ENCODE measurements at places on chromosomes 4 and X.

- no peak for DNase-seq
These were observed 5.6 kb upstream of the ABLIM2 start for GRCh38 chr4:8164194-8164565.

DNA sequence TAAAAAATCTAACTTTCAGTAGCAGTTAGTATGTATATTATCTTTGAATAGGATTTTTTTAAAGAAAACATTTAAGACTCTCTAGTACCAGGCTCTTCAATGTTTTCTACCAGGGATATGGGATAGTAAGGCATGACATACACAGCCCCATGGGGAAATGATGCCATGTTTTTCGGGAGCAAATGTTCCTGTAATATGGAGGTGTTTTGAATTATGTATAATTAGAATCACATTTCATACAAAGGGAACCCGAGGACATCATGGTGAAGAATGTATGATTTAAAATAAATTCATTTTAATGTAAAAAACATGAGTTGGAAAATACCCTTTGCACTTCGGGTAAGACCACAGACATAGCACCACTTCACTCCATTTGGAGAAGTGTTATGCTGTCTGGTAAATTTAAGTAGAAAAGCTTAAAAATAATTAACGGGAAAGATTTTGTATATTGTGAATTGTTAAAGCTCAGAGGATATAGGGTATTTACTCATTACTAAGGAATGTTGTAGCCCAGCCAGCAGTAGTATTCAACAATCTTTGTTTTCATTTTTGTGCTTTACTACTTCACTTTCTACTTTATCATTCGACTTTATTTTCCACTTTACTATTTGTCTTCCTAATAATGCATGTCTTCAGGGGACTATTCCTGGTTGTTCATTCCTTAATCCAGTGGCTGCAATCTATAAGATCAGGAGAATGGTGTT lies 2050.7 kb downstream of the ARAP2 start:
- no peak for DNase-seq

- no peak for DNase-seq
These were observed 23.0 kb upstream of the CCDC149 start for GRCh38 chr4:24935856-24936255.

DNA sequence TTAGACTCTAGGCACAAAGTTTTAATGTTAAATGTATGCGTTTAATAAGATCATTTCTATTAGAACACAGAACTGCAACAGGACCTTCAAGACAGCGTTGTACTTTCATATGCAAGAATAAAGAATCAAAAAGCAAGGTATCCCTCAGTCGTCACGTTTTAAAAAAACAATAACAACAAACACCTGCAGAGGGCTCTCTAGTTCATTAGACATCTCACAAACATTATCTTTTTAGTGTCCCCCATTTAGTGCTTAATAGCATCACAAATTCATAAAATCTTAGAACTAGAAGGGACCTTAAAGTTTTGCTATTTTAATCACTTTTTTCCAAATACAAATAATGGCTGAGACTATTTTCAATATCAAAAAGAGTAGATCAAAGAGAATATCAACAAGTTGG lies 236.6 kb downstream of the DCHS2 start:
- DNase-seq = no peak

GRCh38 chr4:52606040-52606439 lies 53.1 kb downstream of the USP46 start:
- no peak for DNase-seq

GRCh38 chr4:4783847-4784246 lies 75.6 kb upstream of the MSX1 start:
- no peak for DNase-seq

DNA sequence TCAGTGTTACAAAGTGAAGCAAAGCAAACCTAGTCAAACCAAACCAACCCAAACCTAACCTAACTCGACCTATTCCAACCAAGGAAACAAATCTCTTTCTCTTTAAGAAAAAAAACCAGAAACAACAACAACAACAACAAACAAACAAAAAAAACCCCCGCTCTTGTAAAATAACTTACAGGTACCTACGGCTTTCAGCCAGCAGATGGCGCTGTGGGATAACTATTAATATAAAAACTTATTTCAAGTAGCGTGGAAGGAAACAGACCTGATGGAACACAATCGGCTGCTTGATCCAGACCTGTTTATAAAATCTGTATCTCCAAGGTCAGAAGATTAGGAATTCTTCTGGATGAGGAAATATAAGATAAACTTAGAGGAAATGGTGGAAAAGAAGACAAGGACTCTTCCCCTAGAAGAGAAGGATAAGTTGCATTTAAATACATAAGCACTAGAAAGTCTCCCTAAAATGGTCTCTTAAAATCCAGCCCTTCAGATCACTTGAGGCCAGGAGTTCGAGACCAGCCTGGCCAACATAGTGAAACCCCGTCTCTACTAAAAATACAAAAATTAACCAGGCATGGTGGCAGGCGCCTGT lies 34.4 kb upstream of the CDKL5 start:
- DNase-seq = peak; percentile 77
